Naive thymus-derived CD4-positive, alpha-beta T cell (primary cell): ENCODE measurements at places on chromosomes 3 and 15.
A peak's percentile ranks its signal among the peaks of the same experiment; 100 is the strongest.

GRCh38 chr3:10707400-10708215, 108.4 kb upstream of the SLC6A11 start:
- no peak for DNase-seq

- no peak for DNase-seq
These were observed 141.1 kb downstream of the DOCK3 start for GRCh38 chr3:50815844-50816243.

DNA sequence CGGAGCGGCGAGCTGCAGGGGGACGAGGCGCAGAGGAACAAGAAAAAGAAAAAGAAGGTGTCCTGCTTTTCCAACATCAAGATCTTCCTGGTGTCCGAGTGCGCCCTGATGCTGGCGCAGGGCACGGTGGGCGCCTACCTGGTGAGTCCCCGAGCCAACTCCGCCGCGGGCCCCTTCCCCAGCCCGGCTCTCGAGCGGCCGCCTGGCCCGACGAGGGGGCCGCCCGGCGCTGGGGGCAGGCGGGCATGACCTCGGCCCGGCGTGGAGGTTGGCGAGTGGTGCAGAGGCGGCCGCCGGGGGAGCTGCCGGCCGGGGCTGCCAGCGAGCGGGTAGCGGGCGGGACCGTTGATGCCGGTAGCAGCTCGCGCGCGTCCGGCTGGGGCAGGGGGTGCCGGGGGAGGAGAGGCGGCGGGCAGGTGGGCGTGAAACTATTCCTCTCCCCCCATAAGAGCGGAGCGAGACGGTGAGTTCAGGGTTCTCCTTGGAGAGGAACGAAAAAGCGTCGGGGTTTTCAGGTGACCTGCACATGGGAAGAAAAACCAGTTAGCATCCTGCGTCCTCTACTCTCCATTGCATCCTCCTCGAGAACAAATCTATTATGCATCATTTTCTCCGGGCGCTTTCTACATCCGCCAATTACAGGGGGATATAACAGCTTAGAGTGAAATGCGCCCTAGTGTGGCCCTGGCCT, 585 bp downstream of the SLCO3A1 start:
- DNase-seq, result peak; percentile 40

DNA sequence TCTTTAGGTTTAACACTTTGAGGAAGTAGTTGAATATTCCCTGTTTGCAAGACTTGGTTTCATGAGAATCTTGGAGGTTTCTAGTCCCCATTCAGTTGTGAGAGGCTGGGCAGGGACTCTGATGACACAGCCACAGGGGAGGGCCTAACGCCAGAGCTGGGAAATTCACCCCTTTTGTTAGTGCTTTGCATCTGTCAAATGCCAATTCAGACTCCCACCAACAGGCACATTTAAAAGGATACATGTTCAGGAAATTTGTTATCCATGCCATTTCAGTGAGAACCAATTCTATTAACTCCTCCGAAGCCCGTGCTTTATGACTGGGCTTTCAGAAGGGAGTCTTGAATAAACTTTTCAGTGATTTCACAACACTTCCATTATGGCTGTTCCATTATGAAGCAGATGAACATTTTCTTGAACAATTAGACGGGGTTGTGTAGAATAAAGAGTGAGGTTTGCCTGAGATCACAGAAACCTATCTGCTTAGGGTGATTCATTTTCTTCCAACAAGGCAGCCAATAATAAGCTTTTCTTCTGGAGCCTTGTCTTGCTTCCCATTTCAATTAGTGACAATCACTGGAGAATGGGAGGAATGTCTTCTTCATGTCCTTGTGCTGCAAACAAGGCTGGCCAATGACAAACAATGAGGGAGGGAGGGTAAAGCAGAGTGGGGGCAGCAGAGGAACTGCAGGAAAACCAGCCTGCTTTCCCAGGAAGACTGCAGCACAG, 90.6 kb downstream of the SOX14 start:
- DNase-seq, result no peak

- DNase-seq, result no peak
These were observed 353.9 kb upstream of the THBS1 start for GRCh38 chr15:39227001-39227400.

DNA sequence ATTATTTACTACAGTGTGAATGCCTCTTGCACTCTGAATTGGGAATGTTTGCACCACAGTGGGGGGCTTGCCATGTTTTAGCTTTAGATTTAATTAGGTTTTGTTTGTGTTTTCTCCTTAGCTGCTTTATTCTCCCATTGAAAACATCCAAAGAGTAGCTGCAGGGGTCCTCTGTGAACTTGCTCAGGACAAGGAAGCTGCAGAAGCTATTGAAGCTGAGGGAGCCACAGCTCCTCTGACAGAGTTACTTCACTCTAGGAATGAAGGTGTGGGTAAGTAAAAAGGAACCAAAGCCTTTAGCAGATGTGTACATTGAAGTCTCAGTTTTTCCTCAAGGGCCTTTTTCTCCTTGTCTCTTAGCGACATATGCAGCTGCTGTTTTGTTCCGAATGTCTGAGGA, 36.9 kb downstream of the CTNNB1 start:
- DNase-seq, result no peak

DNA sequence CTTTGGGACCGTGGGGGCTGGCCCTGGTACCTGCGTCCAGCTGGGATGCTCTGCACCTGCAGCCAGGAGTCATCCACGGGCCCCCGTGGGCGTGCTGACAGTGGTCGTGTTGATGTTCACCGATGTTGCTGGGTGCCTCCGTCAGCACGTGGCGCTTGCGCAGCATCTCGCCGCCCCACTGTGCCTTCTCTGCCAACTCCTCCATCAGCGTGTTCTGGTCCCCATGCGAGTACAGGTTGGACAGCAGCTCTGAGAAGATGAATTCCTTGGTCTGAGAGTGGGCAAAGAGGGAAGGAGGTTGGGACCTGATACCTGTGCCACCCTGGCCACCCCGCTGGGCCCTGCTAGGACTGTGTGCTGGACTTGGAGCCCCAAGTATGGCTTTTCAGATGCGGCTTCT, 61.4 kb downstream of the ADAMTS7 start:
- DNase-seq, result no peak

- no peak for DNase-seq
These were observed 26.5 kb downstream of the SLC41A3 start for GRCh38 chr3:126057501-126057819.

GRCh38 chr15:28129231-28129848, 30.2 kb upstream of the OCA2 start:
- no peak for DNase-seq

DNA sequence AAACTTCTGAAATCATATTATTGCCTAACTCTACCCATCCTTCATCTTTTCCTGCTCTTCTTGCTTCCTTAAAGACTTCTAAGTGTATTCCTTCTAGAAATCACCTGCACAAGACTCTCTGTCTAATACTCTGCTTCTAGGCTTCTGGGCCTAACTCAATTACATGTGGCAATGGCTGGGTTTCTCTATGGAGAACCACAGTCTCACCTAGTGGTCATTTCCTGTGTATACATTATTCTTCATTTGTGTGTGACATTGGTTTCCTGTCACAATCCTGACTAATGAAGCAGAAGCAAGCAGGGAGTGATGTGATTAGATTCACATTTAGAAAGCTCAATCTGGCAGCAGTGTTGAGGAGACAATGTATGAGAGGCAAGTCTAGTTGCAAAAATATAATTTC, 16.9 kb upstream of the CLDN1 start:
- DNase-seq, result no peak

- DNase-seq, result no peak
These were observed 16.9 kb downstream of the ACKR2 start for GRCh38 chr3:42826141-42826540.

GRCh38 chr15:58010983-58011382, 54.5 kb downstream of the ALDH1A2 start:
- no peak for DNase-seq

DNA sequence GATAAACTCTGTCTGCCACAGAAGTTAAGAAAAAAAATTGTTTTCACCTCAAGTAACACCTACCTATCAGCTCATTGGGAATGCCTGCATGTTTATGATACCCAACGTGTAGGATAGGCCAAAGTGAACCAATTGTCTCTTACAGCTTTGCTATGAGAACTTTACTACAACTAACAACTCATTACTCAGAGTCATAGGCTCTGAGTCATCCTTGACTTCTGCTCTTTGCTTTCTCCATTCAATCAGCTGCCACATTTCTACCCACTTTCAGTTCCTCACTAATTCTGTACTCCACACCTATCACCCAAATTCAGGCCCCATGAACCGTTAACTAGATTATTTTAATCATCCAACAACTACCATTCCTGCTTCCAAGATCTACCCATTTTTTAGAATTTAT, 843.9 kb downstream of the TUSC7 start:
- DNase-seq, result no peak

DNA sequence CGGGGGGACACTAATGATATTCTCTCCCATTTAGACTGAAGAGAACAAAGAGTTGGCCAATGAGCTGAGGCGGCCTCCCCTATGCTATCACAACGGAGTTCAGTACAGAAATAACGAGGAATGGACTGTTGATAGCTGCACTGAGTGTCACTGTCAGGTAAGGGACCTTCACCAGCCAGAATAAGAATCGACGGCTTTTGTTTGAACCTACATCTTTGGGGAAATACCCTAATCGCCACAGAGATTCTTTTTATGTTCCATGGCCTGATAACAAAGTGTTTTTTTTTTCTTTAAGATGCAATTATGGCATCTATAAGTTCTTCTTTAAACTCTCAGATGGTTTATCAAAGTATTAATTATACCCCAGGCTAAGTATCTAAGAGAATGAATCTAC, 3.4 kb downstream of the THBS1 start:
- DNase-seq, result no peak

- DNase-seq, result no peak
These were observed 19.8 kb downstream of the SYNM start for GRCh38 chr15:99124641-99125040.

DNA sequence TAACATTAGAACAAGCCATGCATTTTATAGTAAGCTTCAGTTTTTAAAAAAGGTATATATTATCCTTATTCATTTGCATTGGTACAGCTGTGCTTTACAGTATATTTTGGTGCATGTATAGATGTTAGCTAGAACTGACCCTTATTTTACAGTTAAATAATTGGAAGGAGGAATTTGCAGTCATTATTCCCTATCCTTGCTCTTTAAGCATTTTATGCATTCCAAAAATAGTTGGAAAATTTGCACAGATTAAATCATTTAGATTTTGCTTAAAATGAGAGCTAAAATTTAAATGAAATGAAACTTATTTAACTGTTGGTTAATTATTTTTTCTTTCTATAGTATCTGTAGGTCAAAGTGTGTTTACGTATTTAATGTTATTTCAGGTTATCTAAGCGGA, 667.1 kb downstream of the NAALADL2 start:
- no peak for DNase-seq

DNA sequence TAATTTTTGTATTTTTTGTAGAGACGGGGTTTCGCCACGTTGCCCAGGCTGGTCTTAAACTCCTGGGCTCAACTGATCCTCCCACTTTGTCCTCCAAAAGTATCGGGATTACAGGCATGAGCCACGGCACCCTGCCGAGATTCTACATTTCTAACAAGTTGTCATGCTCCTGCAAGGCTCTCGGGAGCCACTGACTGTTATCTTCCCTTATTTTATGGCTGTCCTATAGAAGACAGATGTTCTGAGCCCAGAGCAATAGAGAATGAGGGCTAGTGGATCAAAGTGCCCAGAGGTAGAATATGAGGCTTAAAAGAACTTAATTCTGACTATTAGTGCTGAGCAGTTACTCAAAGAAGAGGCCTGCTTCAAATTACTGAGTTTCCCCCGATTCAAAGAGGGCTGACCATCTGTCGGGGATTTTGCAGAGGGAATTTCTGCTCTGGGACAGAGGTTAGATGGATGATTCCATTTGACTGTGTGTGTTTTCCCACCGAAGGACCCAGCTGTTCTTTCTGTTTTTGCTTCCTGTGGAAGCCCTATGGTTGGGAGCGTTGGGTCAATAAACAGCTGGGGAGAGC, 39.5 kb downstream of the ITPR1 start:
- DNase-seq, result no peak

GRCh38 chr15:70435872-70436271, 327.5 kb downstream of the UACA start:
- DNase-seq, result no peak

DNA sequence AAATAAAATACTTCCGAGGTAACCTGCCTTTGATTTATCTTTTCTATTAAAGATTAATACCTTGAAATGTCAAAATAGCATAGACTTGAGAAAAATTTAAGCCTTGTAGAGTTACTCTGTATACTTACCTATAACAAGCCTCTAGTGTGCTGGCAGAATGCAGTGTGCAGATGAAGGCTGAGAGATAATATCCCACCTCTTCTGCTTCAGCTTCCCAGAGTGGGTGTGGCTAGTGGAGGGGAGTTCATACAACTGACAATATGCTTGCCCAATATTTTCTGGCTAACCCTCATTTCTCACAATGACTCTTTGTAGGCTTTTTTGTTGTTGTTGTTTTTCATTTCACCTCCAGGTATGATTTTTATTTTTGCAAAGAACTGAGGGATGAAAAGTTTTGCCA, 15.7 kb upstream of the ZBTB20 start:
- no peak for DNase-seq

DNA sequence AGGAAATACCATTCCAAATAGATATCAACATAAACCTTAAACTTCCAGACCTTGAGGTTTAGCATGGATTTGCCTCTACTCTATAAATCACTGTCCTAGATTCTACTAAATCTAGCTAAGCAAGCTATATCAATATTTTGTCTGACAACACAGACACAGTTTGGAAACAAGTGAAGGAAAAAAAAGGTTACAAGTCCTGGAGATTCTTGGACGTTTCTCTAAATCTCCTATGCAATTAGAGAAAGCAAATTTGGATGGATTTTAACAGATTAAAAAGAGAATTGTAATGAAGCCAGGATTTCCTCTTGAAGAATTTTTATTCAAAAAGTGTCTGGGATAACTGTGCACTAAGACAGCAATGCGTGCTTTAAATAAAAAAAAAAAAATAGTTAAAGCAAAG, 441.1 kb upstream of the DPH6 start:
- DNase-seq, result no peak

GRCh38 chr15:29968895-29969561, 113.7 kb upstream of the GOLGA8J start:
- DNase-seq, result no peak

DNA sequence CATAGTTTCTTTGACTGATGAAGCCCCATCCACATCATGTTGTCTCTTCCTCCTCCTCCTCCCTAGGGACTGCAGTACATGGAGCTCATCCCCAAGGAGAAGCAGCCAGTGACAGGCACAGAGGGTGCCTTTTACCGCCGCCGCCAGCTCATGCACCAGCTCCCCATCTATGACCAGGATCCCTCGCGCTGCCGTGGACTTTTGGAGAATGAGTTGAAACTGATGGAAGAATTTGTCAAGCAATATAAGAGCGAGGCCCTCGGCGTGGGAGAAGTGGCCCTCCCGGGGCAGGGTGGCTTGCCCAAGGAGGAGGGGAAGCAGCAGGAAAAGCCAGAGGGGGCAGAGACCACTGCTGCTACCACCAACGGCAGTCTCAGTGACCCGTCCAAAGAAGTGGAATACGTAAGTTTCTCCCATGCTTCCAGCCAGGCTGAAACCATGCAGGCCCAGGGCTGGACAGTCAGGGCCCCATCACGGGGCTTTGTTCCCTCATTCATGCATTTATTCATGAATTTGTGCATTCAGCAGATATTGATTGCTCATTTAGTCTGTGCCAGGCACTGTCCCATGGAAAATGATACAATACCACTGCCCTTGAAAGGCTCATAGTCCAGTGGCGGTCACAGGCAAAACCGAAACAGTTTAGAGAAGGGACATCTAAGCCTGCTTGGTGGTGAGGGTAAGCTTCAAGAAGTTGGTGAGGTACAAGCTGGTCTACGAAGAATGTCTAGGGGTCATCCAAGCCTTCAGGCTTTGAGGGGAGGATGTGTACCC, 47.1 kb downstream of the LMCD1 start:
- DNase-seq, result no peak

GRCh38 chr15:63978511-63979261, 67.6 kb downstream of the DAPK2 start:
- DNase-seq, result no peak

GRCh38 chr3:37885814-37886213, 24.1 kb downstream of the CTDSPL start:
- no peak for DNase-seq
